ENCODE measurements at places on chromosomes 2 and 18. TPM values are rescaled to one million over a fixed set of nuclear protein-coding genes. Genes with fewer than 3 reads are reported as not detected.

GRCh38 chr18:3262234-3263131 lies 550 bp downstream of the MYL12B start:
- peak; percentile 63 for DNase-seq

Gene PREB
- polyA plus RNA-seq, result 40.6 TPM

Gene CCDC74B
- polyA plus RNA-seq, result not detected

Gene ZNF385B
- not detected for polyA plus RNA-seq

Gene ATAD2B
- polyA plus RNA-seq, result 7.2 TPM

Gene TMEM200C
- polyA plus RNA-seq, result not detected

Measured in naive thymus-derived CD8-positive, alpha-beta T cell (primary cell).